ENCODE measurements at places on chromosomes 3 and 15.

DNA sequence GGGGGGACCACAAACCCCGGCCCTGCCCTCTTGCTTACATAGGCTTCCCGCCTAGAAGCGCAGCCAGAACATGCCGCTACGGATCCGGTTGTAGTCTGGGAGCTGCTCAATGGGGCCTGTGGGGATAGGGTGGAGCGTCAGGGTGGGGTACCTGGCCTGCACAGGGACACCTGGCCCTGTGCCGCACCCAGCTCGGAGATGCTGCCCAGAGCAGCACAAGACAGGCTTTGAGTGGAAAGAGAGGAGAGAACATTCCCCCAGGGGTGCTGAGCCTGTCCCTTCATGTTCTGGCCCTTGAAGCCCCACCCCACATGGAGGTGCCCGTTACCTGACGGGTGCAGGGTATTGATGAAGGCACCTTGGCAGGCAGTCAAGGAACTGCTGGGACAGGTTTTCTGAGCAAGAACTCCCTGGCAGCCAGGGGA, 4.0 kb upstream of the COL7A1 start:
- DNase-seq = no peak

DNA sequence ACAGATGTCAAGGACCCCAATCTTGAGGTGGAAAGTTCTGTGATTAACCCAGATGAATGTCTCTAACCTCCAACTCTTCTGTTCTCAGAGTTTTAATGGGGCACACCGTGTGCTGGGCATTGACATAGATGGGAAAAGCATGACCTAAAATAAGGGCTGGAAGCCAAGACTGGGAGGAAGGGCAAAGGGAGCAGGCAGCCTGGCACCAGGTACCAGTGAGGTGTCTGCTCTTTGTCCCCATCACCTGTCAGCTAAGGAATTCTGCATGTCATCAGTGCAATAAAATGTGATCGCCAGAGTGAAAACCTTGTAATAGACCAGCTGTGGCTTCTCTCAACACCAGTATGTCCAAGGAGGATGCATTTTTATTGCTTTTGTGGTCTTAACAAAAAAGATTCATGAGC, 143.5 kb upstream of the TPM1 start:
- DNase-seq = no peak

GRCh38 chr15:54029081-54029480, 50.8 kb downstream of the UNC13C start:
- no peak for DNase-seq

GRCh38 chr3:100902572-100902971, 90.6 kb downstream of the ABI3BP start:
- DNase-seq = no peak

- DNase-seq = no peak
These were observed 80.4 kb upstream of the RPL32 start for GRCh38 chr3:12921736-12922135.

DNA sequence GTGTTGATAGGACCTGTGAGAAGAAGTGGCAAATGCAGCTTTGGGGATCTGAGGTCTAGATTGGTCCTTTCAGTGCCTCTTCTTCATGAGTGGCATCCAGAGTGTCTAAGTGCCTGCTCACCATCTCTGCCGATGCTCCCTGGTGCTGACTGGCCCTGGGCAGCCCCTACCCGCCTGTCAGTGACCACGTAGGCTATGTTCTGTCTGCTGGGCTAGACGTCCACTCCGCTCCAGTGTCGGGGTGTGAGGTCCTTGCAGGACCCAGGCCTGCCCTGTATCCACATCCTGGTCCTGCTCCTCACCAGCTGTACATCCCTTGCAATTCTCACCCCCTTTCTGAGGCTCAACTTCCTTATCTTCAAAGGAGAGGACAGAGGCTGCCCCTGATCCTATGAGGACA, 48.3 kb upstream of the PRR23E start:
- DNase-seq = no peak

DNA sequence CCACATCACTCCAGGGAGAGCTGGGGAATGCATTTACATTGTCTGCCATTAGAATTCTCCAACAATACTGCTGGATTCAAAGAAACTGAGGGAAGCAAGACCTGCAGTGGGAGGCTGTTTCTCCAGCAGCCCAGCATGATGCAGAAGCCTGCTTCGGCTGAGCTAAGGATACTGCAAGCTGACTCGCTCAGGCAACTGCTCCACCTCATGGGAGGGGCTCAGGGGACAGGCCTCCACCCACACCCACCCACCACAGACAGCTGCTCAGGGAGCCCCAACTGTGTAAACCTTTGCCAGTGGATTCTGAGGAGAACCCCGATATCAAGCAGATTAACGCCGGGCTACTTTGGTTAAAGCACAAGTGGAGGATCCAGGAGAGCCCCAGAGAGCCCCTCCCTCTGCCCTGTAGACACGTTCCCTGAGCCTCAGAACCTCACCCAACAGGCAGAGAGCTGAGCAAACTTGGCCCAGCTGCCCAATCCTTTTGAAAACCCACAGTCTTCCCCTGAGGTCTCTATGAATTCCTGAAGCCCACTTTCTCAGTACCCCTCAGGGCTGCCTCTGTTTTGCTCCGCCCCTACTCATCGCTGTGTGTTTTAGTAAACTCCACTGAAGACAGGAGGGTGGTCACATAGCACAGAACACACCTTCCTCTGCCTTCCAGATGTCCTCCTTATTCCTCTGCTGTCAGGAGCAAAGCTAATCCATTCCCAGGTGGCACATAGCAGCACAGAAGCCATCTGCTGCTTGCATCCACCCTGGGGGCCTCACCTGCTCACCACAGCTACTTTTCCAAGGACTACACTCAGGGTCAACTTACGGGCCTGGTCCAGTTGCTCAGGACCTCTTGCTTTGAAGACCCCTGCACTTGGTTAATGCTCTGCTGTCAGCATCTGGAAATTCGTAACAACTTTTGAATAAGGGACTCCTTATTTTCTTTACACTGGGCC, 269.0 kb downstream of the ABHD5 start:
- no peak for DNase-seq
